ENCODE measurements at places on chromosomes 13 and 19. TPM values are rescaled to one million over a fixed set of nuclear protein-coding genes. Genes with fewer than 3 reads are reported as not detected.

DNA sequence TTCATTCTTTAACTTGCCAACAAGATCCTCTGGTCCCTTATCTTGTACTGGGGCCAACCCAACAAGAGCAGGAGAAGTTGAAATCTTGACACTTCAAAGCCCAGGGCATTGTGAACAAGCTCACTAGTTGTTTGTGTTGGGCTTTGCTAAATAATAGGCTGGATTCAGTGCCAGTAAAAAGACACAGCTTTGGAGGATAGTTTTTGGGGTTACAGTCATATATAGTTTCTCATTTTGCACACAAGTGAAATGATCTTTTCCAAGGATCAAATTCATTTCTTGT is 30.3 kb upstream of the LRCH1 start:
- peaks cover 2% of the 10 kb centered on the region for H3K4me1 ChIP-seq

GRCh38 chr13:50052478-50052877 is 37.2 kb downstream of the KCNRG start:
- H3K4me1 ChIP-seq, result no peaks in the 10 kb centered on the region
- no peak overlapping the region for H3K4me3 ChIP-seq
- H3K27ac ChIP-seq, result no peak overlapping the region
- no peak for DNase-seq
- H3K27me3 ChIP-seq, result no peaks in the 10 kb centered on the region
- peaks cover 70% of the 10 kb centered on the region for H3K36me3 ChIP-seq

- no peak for DNase-seq
- no peak overlapping the region for H3K4me3 ChIP-seq
- peaks cover 12% of the 10 kb centered on the region for H3K4me1 ChIP-seq
- H3K27ac ChIP-seq, result no peak overlapping the region
- H3K36me3 ChIP-seq, result no peaks in the 10 kb centered on the region
- no peaks in the 10 kb centered on the region for H3K27me3 ChIP-seq
Measured at GRCh38 chr13:28716511-28716910, 2.3 kb downstream of the SLC46A3 start.

CYP4F2 gene
- not detected for total RNA-seq

DPRX gene
- not detected for total RNA-seq

DNA sequence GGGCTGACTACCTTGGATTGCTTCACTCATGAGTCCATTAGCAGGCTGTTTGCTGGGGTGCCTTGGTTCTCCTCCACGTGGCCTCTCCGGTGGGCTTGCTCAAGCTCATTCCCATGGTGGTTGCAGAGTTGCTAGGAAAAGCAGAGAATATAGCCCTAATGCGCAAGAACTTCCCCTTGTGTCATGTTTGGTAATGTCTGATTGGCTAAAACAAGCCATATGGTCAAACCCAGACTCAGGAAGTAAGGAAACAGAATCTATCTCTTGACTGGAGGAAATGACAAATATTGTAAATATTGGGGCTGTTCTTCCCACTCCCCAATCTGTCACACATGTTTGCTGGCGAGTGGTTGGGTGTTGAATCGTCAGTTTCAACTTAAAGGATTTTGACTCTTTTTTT is 12.1 kb downstream of the NFILZ start:
- H3K4me3 ChIP-seq, result no peak overlapping the region
- H3K27ac ChIP-seq, result no peak overlapping the region
- no peak for DNase-seq
- H3K4me1 ChIP-seq, result no peaks in the 10 kb centered on the region
- no peaks in the 10 kb centered on the region for H3K27me3 ChIP-seq
- H3K36me3 ChIP-seq, result no peaks in the 10 kb centered on the region

GRCh38 chr13:70630247-70630646 is 522.0 kb upstream of the KLHL1 start:
- no peaks in the 10 kb centered on the region for H3K27me3 ChIP-seq
- DNase-seq, result no peak
- H3K27ac ChIP-seq, result no peak overlapping the region
- H3K4me1 ChIP-seq, result no peaks in the 10 kb centered on the region

DNA sequence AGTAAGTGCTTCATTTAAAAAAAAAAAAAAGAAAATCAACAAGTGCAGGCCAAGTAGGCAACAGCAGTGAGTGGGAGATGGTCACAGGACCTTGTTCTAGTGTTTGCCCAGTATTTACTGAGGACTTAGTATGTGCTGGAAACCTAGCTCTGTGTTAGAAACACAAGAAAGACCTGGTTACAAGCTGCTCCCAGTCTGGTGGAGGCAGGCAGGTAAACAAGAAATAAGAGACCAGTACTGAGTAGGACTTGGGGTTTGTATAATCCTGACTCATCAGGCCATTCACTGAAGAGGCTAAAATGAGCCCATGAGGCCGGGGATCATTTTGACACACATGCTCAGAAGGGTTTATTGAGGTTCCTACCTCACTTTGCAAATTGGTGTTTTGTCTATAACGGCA is 21.5 kb upstream of the SERPINE3 start:
- no peaks in the 10 kb centered on the region for H3K36me3 ChIP-seq
- H3K4me3 ChIP-seq, result no peak overlapping the region
- H3K4me1 ChIP-seq, result peaks cover 18% of the 10 kb centered on the region

LILRA2 gene
- total RNA-seq, result not detected

DNA sequence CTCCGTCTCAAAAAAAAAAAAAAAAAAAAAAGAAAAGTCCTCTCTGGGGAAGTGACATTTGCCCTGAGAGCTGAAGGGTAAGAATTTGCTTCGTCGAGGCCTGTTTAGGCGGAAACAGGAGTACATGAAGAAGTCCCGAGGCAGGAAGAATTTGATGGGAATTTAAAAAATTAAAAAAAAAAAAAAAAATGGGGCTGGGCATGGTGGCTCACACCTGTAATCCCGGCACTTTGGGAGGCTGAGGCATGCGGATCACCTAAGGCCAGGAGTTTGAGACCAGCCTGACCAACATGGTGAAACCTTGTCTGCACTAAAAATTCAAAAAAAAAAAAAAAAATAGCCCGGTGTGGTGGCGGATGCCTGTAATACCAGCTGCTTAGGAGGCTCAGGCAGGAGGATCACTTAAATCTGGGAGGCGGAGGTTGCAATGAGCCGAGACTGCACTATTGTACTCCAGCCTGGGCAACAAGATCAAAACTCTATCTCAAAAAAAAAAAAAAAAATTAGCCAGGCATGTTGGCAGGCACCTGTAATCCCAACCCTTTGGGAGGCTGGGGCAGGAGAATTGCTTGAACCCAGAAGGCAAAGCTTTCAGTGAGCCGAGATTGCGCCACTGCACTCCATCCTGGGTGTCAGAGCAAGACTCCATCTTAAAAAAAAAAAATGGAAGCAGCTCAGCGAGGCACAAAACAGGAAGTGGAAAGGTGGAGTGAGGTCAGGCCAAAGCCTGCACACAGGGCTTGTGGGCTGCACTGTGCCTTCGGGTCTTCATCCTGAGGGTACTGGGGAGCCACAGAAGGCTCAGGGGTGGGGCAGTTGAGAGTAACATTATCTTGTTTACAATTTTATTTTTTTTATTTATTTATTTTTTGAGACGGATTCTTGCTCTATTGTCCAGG is 4.9 kb downstream of the BAX start:
- H3K27me3 ChIP-seq, result no peaks in the 10 kb centered on the region
- no peak overlapping the region for H3K27ac ChIP-seq
- H3K4me3 ChIP-seq, result no peak overlapping the region
- peaks cover 17% of the 10 kb centered on the region for H3K4me1 ChIP-seq
- DNase-seq, result no peak

GRCh38 chr19:23560051-23560450 is 127.0 kb downstream of the ZNF675 start:
- H3K27me3 ChIP-seq, result no peaks in the 10 kb centered on the region
- H3K36me3 ChIP-seq, result no peaks in the 10 kb centered on the region

DNA sequence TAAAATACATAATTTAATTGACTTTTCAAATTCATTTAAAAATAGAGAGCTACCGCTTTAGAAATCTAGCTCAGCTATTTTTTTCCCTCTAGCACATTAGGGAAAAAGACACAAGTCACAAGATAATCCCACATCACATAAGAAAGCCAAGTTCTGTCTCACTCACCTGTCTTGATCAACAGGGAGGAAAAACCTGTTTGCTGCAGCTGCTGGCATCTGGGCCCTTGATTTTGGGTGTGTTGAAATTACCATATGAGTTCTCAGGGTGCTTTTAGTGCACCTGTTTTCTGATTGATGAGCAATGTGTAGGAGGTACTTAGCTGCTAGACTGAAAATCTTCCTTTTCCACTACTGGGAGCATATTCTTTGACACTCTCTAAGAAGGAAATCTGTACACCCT is 53.8 kb downstream of the ZDHHC20 start:
- no peak overlapping the region for H3K27ac ChIP-seq
- H3K4me3 ChIP-seq, result no peak overlapping the region
- no peaks in the 10 kb centered on the region for H3K4me1 ChIP-seq
- H3K27me3 ChIP-seq, result no peaks in the 10 kb centered on the region
- no peak for DNase-seq
- peaks cover 52% of the 10 kb centered on the region for H3K36me3 ChIP-seq

- no peaks in the 10 kb centered on the region for H3K4me1 ChIP-seq
- no peaks in the 10 kb centered on the region for H3K27me3 ChIP-seq
- no peak for DNase-seq
- no peak overlapping the region for H3K27ac ChIP-seq
Measured at GRCh38 chr13:67588607-67589006, 358.5 kb upstream of the PCDH9 start.

GRCh38 chr19:1933244-1933643 is 7.7 kb upstream of the CSNK1G2 start:
- no peak overlapping the region for H3K4me3 ChIP-seq
- 0 out of 2 replicates have a peak, but pooled peaks cover 2% of the 10 kb centered on the region for H3K27me3 ChIP-seq
- DNase-seq, result no peak
- no peak overlapping the region for H3K27ac ChIP-seq
- peaks cover 8% of the 10 kb centered on the region for H3K4me1 ChIP-seq

GRCh38 chr13:88294368-88294767 is 623.2 kb downstream of the SLITRK5 start:
- no peak for DNase-seq
- H3K4me3 ChIP-seq, result no peak overlapping the region
- H3K27me3 ChIP-seq, result no peaks in the 10 kb centered on the region
- no peaks in the 10 kb centered on the region for H3K4me1 ChIP-seq
- no peaks in the 10 kb centered on the region for H3K36me3 ChIP-seq

DNA sequence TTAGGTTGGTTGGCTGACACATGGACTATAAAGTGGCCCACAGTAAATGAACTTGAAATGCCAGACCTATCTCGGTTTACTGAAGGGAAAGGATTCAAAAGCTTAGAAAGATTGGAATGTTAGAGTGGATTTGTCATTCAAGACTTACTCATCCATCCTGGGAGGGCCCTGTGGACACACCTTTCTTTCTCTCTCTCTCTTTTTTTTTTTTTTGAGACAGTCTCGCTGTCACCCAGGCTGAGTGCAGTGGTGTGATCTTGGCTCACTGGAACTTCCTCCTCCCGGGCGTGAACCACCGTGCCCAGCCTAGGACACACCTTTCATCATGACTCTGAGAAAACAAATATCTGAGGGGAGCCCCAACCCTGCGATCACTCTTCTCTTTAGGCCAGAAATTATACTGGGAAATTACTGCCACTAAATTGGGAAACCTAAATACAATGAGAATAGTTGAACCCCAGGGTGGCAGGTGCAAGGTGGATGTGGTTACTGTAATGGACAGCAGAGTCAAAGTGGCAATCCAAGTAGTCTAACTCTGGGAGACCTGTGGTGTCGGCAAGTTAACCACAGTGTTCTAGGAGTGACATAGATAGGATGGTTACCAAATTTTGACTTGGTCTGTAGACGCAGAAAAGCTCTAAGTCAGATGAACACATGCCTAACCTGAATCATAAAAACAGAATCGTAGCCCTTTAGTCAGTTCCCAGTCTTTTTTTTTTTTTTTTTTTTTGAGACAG is 47.1 kb upstream of the ZMYM5 start:
- no peak for DNase-seq
- H3K4me1 ChIP-seq, result no peaks in the 10 kb centered on the region
- peaks cover 9% of the 10 kb centered on the region for H3K27me3 ChIP-seq
- H3K27ac ChIP-seq, result no peak overlapping the region
- no peaks in the 10 kb centered on the region for H3K36me3 ChIP-seq

ANKLE1 gene
- total RNA-seq, result 0.66 TPM

URAD gene
- not detected for total RNA-seq

- H3K27me3 ChIP-seq, result no peaks in the 10 kb centered on the region
- H3K27ac ChIP-seq, result no peak overlapping the region
- H3K4me3 ChIP-seq, result no peak overlapping the region
- no peak for DNase-seq
Measured at GRCh38 chr13:39462428-39462827, 140.6 kb downstream of the LHFPL6 start.

GRCh38 chr13:112713517-112714253 is 23.8 kb downstream of the ATP11A start:
- H3K27me3 ChIP-seq, result no peaks in the 10 kb centered on the region
- H3K36me3 ChIP-seq, result no peaks in the 10 kb centered on the region
- peaks cover 6% of the 10 kb centered on the region for H3K4me1 ChIP-seq
- no peak overlapping the region for H3K27ac ChIP-seq

DNA sequence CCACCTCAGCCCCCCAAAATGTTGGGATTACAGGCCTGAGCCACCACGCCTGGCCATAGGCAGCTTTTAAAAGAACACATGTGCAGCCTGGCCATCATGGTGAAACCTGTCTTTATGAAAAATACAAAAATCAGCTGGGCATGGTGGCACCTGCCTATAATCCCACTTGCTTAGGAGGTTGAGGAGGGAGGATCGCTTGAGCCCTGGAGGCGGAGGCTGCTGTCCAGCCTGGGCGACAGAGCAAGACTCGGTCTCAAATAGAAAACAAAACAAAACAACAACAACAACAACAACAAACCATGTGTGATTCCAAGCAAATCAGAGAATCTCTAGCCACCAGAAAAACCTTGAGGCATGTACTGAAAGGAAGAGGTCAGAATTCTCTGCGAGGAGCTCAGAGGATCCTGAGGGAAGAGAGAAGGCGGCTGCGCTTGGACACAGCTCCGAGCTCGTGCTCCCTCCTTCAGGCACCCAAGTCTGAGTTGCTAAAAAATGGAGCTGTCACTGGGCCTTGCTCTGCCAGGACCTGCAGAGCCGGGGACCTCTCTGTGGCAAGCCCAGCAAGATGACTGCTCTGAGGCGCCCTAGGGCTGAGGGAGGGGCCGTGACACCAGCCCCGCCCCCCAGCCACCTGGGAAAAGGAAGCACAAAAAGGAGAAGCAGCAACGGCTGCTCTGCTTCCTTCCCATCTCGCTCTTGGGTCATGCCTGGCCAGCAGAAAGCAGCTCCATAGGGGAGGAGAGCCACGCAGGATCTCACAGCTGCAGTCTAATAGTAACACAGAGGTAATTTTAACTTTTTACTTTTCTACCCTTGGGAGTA is at the start of gene ARL11:
ARL11 (plus strand) TSS at position 677 of the 822 bp plus-strand sequence. CDS start 1,941 bp downstream, outside the sequence.
- DNase-seq, result peak; percentile 29
- H3K27ac ChIP-seq, result no peak within 1 kb of the TSS
- no peaks in the 10 kb centered on the region for H3K27me3 ChIP-seq
- H3K4me3 ChIP-seq, result no peak within 1 kb of the TSS

DNA sequence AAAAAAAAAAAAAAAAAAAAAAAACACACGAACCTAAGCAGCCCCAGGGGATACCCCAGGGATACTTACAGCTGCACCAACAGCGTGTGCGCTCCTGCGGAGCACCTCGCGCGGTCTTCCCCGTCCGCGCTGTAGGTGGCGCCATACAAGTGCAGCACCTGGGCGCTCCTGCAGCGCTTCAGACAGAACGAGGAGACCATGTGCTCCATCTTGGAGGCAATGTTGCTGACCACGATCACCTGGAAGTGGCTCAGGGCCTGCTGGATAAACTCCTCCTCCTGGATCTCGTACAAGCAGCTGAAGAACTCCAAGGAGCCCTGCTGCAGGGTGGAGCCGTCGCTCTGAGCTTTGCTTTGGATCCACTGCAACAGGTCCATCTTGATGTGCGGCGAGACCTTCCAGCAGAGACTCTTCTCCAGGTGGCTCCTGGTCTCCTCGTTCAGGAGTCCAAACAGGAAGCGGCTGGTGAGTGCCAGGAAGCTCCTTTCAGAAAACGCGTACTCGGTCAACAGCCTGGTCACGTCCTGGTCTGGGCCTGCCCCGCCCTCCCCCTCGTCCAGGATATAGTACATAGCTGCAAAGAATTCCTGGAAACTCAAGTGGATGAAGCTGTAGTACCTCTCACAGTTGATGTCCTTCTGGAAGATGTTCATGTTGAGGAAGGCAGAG is 14.5 kb downstream of the NLRP12 start:
- H3K36me3 ChIP-seq, result no peaks in the 10 kb centered on the region
- H3K4me3 ChIP-seq, result no peak overlapping the region
- H3K27me3 ChIP-seq, result no peaks in the 10 kb centered on the region
- no peaks in the 10 kb centered on the region for H3K4me1 ChIP-seq

All from SJCRH30 (cell line).